ENCODE measurements at places on chromosomes 4 and X. TPM values are rescaled to one million over a fixed set of nuclear protein-coding genes. Genes with fewer than 3 reads are reported as not detected.
A peak's percentile ranks its signal among the peaks of the same experiment; 100 is the strongest.

The PAGE5 gene
- total RNA-seq, result not detected

The TNMD gene
- total RNA-seq, result not detected

- no peak for DNase-seq
Measured at GRCh38 chrX:45261471-45261870, 60.8 kb upstream of the DIPK2B start.

GRCh38 chr4:44623676-44624075 is 27.7 kb downstream of the YIPF7 start:
- no peak for DNase-seq

DNA sequence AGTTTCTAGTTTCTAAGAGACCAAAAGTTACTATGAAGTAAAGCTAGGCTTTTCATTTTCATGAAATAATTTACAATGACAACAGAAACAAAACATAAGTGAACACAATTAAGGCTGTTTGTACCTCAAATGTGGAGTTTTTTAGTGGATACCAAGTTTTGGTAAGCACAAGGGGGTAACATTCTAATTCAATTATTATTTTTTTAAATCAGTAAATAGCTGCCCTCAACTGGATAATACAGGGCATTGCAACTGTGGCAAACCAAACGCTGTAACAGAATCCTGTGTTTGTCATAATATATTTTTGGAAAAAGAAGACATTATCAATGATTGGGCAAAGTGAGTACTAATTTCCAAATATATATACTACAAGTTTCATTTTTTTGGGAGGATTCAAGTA is 150.3 kb downstream of the FBXW7 start:
- DNase-seq, result no peak

- no peak for DNase-seq
Measured at GRCh38 chrX:154021131-154021611, 1.5 kb upstream of the IRAK1 start.

DNA sequence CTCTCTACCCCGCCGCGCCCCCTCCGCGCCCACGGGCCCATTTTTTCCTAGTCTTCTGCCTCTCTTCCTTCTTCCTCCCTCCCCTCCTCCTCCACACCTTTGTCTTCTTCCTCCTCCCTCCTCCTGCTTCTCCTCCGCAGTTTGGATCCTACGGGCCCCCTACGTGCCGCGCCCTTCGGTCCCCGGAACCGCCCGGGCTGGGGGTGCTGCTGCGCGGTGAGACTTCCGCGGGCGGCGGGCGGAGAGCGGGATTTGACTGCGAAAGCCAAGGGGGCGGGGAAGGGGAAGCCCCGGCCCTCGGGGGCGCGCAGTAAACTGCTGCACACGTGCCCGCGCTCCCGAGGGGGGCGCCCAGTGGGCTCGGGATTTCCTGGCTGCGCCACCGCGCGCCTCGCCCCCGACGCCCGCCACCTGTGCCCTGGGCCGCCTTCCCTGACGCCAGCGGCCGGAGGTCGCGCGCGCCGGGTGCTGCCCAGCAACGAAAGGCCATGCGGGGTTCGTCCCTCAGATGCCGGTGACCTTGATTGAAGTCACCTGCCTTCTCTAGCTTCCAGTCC is 3.3 kb upstream of the NKX3-2 start:
- no peak for DNase-seq

- no peak for DNase-seq
Measured at GRCh38 chrX:96383428-96383827, 301.2 kb upstream of the DIAPH2 start.

GRCh38 chrX:19897091-19897490 is 9.7 kb upstream of the SH3KBP1 start:
- no peak for DNase-seq

- DNase-seq, result no peak
Measured at GRCh38 chr4:107972605-107973004, 17.1 kb upstream of the HADH start.

The BMPR1B gene
- 59.8 TPM for total RNA-seq

GRCh38 chr4:12538162-12538561 is 946.0 kb downstream of the RAB28 start:
- no peak for DNase-seq

DNA sequence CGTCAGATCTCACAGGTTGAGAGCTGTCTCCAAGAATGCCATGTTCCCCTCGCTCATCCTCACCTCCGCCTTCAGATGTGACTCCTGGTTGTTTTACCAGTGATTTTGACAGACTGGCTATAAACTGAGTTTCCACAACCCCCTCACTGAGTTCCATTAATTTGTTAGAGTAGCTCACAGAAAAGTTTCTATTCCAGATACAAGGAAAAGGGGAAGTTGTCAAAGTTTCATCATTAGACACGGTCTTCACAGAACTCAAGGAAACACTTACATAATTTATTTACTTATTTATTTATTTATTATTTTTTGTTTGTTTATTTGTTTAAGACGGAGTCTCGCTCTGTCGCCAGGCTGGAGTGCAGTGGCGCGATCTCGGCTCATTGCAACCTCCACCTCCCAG is 55.7 kb upstream of the IQSEC2 start:
- no peak for DNase-seq

- DNase-seq, result peak; percentile 9
Measured at GRCh38 chrX:130916636-130917422, 13.8 kb upstream of the ENOX2 start.

The SEPSECS gene
- 12.3 TPM for total RNA-seq

- no peak for DNase-seq
Measured at GRCh38 chrX:30488092-30488491, 89.5 kb downstream of the TASL start.

DNA sequence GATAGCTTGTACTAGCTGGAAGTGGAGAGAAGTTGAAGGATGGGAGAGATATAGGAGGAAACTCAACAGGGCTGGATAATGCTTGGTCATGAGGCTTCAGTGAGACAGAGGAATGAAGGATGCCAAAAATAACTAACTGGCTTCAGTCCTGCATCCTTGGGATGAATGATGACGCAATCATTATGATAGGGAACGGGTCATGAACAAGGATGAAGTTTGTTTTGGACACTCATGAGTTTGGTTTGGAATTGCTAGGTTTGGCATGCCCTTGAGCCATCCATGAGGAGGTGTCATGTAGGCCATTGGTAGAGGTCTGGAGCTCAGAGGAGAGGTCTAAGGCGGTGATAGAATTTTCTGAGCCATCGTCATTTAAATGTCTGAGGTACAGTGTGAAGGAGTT is 160.0 kb upstream of the NHS start:
- no peak for DNase-seq

Data from prostate gland (tissue), 2 donors.